ENCODE measurements at places on chromosomes 4 and X.

DNA sequence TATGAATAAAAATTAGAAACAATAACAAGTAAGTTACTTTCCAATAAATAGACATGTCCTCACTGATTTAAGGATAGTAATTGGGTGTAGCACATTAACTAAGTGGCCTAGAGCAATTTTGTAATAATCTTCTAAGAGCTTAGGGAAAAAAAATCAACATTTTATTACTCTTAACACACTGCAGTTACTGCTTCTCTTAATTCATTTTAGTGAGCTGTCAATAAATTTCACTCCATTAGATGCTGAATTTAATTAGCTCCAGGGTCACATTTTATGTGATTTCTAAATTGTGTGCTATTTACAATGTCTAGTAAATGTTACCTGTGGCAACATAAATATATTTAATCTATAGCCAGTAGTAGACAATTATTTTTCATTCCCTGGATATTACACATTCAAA lies 612.0 kb downstream of the C4orf33 start:
- DNase-seq = no peak

GRCh38 chr4:149987330-149988086 lies 90.7 kb upstream of the DCLK2 start:
- no peak for DNase-seq

GRCh38 chr4:150012851-150013360 lies 65.3 kb upstream of the DCLK2 start:
- no peak for DNase-seq

- no peak for DNase-seq
These were observed 25.4 kb upstream of the TBC1D1 start for GRCh38 chr4:37865450-37865849.

- no peak for DNase-seq
These were observed 11.8 kb downstream of the COMMD8 start for GRCh38 chr4:47451657-47452056.

- no peak for DNase-seq
These were observed 56.6 kb downstream of the DKK2 start for GRCh38 chr4:106979476-106979875.

DNA sequence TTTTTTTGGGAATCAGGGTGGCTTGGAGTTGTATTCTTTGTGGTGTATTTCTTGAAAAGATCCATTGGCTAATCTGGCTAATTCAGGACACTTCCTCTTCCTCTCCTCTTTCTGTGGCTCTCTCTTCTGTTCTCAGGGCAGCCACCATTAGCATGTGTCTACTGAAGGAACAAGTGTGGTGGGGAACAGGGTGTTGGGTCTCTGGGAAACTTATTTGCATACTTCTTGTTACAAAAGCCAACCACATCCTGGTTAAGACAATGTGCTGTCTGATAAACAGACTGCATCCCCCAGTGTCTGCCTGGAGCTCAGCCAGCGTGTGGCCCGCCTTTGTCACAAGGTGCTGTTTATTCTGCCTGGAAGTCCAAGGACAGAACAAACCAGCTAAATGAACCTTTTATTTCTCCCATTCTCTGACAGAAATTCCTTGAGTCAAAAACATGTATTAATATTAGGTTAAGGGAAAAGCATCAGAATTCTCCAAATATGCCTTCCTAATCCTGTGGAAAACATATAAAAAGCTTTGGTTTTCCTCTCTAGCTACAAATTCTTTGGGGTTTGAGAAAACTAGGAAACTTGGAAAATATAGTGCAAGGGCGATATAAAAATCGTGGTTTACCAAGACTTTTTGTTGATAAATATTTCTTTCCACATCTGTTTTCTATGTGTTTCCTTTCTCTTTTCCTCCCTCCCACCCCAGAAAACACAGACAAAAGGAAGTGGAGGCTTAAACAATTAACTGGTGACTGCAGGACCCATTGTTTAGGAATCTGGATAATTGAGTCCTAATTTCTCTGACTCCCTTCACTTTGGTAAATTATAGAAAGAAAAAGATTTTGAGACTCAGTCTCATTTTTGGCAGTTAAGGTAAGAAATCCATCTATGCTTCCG lies 203.6 kb downstream of the SPRY1 start:
- DNase-seq = no peak

GRCh38 chr4:48445704-48446103 lies 37.4 kb upstream of the SLC10A4 start:
- DNase-seq = no peak

- no peak for DNase-seq
These were observed 98.8 kb downstream of the SCFD2 start for GRCh38 chr4:53267026-53267425.

GRCh38 chr4:168562041-168562571 lies 65.3 kb downstream of the PALLD start:
- no peak for DNase-seq

- no peak for DNase-seq
These were observed 7.5 kb downstream of the HADH start for GRCh38 chr4:107996949-107997788.

DNA sequence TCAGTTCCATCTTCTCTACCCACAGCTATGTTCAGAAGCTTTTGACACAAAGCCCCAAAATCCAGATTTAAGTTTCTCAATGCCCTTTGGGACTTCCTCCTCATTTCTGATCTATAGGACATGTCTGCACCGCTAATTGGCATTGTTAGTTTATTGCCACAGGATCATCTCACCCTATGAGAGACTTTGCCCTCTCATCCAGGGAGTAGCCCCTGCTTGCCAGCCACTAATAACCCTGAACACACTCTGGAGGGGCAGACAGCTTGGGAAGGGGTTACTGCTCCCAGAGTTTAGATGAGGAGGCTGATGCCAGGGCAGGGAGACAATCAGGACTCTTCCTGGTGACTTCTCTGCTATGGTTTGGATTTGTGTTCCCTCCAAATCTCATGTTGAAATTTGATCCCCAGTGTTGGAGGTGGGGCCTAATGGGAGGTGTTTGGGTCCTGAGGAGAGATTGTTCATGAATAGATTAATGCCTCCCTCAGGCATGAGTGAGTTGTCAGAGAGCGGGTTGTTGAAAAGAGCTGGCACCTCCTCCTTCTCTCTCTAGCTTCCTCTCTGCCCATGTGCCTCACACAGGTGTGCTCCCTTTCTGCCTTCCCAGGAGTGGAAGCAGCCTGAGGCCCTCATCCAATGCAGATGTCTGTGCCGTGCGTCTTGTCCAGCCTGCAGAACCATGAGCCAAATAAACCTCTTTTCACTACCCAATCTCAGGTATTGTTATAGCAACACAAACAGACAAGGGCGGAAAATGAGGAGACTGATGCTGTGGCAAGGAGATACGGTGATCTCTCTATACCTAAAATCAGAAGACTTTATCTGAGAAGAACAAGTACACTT lies 3.6 kb upstream of the SCARB2 start:
- no peak for DNase-seq

DNA sequence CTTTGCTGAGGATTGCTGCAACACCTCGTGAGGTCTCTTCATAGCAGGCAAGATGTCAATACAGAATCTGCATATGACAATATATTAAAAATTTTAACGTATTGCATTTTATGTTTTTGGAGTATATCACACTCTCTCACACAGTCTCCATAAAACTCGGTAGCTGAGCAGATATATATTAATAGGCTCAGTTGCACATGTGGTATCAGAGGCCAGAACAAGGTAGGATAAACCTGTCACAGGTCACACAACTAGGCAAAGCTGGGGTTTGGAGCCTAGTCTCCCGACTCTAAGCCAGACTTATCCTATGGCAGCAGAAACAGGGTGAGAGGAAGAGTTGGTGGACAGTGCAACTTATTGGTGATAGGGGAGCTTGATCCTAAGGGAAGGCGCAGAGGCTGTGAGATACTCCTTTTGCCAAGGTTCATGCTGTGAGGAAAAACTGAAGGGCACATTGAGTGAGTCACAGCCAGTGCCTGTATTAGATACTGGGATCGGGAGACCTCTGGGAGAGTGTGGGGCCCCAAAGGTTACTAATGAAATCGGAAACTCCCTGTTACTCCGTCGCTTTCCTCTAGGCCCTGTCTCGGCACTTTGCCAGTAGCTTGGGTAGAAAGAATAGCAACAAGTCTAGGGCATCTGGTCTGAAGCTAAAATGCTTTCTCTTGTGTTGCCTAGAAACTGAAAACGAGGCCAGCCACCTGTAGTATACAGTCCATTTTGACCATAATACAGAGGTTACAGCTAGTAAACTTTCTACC lies 195.7 kb downstream of the ARHGAP10 start:
- DNase-seq = no peak

DNA sequence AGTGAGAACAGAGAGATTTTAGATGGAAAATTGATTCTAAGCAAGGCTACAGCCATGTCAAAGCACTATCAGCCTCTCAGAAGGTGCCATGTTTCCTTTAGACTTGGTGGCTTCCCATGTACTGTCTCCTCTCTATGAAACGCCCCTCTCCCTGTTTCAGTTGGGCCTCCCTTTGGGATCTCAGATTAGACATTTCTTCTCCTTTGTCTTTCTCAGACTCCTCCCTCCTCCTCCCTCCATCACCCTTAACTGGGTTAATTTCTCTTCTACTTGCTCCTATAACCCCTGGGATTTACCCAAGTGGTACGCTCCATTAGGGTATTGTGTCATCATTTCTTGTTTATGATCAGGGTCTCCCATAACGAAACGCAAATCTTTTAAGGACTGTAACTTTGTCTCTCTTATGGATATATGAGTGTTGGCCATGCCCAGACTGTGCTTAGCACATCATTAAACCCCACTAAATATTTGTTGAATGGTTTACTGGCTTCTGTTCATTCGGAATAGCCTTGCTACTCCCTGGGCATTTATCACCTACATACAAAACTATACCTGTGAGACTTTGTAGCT lies 106.8 kb downstream of the FAM9B start:
- DNase-seq = no peak

DNA sequence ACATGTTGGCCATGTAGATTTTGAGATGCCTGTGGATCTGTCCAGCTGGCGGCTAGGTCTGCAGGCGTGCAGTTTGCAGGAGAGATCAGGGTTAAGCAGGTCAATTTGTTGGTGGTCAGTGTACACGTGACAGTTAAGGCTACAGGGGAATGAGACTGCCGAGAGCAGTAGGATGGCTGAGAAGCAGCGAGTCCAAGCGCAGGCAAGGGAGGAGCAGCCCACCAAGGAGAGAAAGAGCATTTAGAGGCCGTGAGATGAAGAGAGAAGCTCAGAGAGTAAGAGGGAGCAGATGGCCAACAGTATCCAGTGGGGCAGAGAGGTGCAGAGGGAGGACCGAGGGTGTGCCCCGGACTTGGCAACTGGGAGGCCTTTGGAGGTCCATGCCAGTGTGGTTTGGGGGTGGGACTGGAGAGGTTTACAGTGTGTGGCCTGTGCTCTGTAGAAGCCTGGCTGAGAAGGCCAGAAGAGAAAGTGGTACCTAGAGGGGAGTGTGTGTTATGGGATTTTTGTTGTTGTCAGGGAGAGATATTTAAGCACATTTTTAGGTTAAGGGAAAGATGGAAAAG lies 18.4 kb downstream of the SNX25 start:
- no peak for DNase-seq

DNA sequence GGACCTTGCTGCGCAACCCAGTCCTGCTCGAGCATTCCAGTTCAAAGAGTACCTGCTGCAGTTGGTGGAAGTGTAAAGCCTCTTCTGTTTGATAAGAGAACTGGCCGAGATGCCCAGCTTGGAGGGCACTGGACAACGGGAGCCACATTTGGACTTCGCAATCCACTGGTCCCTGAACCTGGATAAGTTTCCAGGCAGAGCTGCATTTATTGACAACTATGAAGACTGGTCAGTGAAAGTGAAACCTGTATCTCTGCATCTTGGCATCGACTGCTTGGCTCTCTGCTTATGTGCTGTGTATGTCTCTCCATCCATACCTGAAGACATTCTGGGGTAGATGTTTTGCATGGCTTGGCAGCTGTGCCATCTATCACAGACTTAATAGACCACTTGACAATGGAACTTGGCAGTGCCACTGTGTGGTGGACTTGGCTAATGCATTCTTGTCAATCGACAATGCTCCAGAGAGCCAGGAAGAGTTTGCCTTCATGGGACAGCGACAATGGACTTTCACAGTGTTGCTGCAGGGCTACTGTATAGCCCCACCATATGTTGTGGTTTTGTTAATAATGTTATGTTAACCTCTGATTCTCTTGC lies 43.5 kb upstream of the ZBTB33 start:
- no peak for DNase-seq

DNA sequence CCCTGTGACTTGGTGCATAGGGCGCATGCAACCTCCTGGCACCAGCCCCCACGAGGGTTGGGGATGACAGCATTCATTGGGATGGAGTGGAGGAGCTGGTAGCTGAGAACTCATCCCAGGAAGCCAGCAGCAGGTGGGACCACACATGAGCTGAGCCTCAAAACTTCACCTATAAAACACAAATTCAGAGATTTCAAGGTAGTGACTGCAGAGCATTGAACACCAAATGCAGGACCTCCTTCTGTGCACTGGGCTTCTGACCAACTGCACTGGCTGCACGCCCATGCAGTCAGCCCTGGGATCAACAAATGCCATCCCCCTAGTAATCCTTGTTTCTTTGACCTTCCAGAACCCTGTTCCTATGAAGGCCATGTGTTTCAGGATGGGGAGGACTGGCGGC lies 197.8 kb downstream of the FRAS1 start:
- DNase-seq = no peak

- no peak for DNase-seq
These were observed 80.9 kb downstream of the FAM114A1 start for GRCh38 chr4:38948551-38948950.

GRCh38 chr4:8342651-8343261 lies 73.2 kb downstream of the HTRA3 start:
- DNase-seq = no peak

GRCh38 chrX:150913511-150913910 lies 15.0 kb upstream of the CD99L2 start:
- no peak for DNase-seq

GRCh38 chr4:86955888-86956451 lies 21.2 kb downstream of the AFF1 start:
- DNase-seq = no peak

- DNase-seq = no peak
These were observed 1.6 kb downstream of the SH3RF1 start for GRCh38 chr4:169268951-169269760.

GRCh38 chr4:121799867-121800501 lies 1.1 kb upstream of the EXOSC9 start:
- DNase-seq = no peak

DNA sequence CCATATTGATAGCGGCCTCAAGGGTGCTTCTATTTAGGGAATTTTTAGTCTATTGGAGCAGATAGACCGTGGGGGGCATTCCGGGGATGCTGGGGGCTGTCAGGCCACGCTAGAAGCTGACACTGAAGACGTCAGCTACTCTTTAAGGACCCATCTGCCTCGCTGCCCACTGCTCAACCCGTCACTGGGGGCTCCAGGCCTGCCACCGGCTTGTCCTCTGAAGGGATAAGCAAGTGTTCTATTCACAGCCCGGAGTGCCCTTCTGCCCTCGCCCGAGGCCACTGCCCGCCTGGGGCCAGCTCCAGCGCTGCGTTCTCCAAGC lies 679 bp upstream of the MSL3 start:
- DNase-seq = no peak

DNA sequence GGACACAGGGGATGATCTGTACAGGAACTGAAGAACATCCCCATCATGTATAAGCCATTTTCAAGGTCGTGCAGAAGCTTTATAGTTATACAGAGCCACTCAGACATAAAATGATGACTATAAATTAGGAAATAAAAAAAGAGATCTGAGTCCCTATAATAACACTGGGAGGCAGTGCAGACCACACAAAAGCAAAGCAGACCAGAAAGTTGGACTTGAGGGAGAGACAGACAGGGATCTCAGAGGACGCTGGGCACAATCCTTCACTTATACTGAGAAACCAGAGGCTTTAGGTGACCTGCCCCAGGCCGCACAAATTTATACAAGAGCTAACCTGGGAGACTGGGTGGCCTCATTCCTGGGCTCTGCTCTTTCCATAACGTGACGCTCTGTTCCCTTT lies 70.5 kb downstream of the HADH start:
- no peak for DNase-seq

Data from stimulated activated CD4-positive, alpha-beta T cell treated with anti-CD3 and anti-CD28 coated beads, Interleukin-1b, Interleukin-23, amount 100 ng/mL, for 1 hour (primary cell).